ENCODE measurements at places on chromosomes 16 and 17. TPM values are rescaled to one million over a fixed set of nuclear protein-coding genes. Genes with fewer than 3 reads are reported as not detected.

- H3K27me3 ChIP-seq: no peaks in the 10 kb centered on the region
- DNase-seq: no peak
Measured at GRCh38 chr16:85331688-85332087, 219.4 kb upstream of the CIBAR2 start.

DNA sequence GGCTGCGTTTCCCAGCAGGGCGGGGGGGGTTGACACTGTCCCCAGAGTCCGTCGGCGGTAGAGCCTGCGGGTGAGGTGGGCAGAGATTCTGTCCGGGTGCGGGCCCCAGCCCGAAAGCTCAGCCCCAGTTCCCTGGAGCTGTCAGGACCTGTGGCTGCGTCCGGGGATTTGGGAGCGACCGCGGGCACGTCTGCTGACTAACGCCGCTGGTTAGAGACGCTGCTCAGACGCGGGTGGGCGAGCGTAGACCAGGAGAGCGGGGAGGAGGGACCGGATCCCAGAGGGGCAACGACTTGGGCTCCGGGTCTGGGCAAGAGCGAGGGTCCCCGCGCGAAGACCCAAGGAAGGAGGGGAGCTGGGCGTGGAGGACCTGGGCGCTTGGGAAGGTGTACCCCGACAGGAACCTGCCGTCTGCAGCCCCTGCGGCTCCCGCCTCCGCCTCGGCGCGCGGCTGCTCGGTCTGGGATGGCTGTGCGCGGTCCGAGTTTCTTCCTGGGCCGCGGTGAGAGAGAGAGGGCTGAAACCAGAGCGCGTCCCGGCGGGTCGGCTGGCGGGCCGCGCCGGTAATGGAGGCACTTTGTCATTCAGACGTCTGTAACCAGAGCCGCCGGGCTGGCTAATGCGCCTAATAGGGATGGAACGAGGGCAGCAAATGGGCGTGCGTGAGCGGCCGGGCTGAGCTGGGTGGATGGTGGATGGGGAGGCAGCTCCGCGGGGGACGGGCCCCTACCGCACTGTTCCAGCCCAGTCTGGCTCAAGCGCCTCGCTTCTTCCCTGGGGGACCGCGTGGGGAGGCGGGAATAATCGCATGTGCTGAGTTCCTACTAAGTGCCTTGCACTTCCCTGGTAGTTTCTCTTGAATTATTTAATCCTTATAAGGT lies 2.3 kb downstream of the NGFR start:
- DNase-seq: no peak
- H3K27ac ChIP-seq: no peak overlapping the region
- H3K36me3 ChIP-seq: no peaks in the 10 kb centered on the region
- peaks cover 36% of the 10 kb centered on the region for H3K4me1 ChIP-seq
- H3K27me3 ChIP-seq: peaks cover 29% of the 10 kb centered on the region
- H3K4me3 ChIP-seq: no peak overlapping the region

IGFALS gene
- total RNA-seq: 0.84 TPM

DNA sequence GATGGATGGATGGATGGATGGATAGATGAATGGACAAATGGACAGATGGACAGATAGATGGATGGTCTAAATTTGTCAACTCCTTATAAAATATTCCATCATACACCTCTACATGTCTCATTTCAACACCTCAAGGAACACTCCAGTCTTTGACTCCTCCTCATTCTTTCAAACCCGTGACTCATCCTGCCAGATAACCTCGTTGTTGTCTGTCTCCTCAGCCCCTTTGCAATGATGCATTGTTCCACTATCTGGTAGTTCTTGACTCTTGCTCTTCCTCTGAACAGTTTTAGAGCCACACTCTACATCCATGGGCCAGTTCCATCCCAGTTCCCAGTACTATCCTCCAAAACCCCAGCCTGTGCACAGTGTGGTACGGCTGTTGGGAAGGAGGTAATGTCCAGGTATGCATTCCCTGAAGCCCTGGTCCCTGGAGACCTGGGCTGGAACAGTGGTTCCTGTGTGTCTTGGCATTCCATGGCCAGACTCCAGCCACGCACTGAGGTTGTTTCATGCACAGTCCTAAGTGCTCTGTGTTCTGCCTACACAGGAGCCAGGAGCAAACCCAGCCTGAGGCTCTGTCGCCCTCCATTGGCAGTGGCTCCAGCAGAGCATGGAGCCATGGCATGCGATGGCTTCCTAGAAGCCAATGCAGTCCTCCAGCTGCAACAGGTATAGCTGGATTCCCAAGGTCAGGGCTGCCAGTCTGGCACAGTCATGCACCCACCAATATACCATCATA lies 105.7 kb downstream of the C17orf67 start:
- no peaks in the 10 kb centered on the region for H3K36me3 ChIP-seq
- no peaks in the 10 kb centered on the region for H3K27me3 ChIP-seq
- no peak overlapping the region for H3K27ac ChIP-seq
- no peak overlapping the region for H3K4me3 ChIP-seq

DNA sequence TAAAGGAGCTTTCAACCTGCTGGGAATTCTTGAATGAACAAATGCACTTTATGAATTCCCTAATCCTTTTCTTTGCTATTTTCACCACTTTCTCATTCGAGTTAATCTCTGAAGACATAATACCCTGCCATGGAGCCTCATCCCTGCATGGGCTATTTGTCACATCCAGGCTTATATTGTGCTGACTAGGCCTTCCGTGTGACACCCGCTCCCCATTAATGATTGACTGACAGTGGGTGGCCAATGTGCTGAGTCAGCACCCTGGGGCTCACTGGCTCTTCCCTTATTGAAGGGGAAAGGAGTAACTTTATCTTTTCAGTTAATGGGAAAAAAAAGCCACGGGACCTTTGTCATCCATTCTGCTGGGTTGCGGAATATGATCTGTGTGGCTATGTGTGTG lies 1024.8 kb upstream of the EEF2KMT start:
- no peak for DNase-seq
- no peaks in the 10 kb centered on the region for H3K4me1 ChIP-seq
- no peak overlapping the region for H3K27ac ChIP-seq
- H3K27me3 ChIP-seq: no peaks in the 10 kb centered on the region

ZNF629 gene
- total RNA-seq: 0.49 TPM

DNA sequence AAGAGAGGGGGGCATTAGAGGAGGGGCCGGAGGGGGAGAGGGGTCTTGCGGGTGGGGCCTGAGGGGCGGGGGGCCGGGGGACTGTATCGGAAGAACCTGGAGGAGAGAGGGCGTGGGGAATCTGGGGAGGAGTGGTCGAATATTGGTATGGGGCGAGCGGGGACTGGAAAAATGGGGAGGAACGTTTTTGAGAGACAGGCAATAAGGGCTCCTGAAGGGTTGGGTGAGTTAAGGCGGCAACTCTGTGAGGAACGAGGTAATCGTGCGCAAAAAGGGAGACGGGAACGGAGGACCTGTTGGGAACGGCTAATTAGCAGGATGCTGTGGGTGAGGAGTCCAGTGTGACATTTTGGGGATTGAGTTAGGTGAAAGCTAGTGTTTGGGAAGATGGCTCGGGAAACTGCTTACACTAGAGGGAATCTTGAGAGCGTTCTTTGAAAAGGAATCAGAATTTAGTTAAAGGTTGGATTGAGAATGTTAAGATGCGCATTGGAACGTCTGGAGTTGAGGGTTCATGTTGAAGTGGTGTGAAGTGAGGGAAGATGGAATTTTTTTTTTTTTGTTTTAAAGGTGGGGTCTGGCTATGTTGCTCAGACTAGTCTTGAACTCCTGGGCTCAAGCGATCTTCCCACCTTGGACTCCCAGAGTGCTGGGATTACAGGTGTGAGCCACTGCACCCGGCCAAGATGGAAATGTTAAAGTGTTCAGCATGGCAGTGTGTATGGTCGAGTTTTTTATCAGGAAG lies 662 bp downstream of the WIPF2 start:
- no peaks in the 10 kb centered on the region for H3K27me3 ChIP-seq
- H3K36me3 ChIP-seq: no peaks in the 10 kb centered on the region
- peak overlapping the region; percentile 99 for H3K27ac ChIP-seq

- no peak overlapping the region for H3K4me3 ChIP-seq
- H3K4me1 ChIP-seq: peaks cover 51% of the 10 kb centered on the region
- no peak overlapping the region for H3K27ac ChIP-seq
- no peaks in the 10 kb centered on the region for H3K36me3 ChIP-seq
- H3K27me3 ChIP-seq: no peaks in the 10 kb centered on the region
- no peak for DNase-seq
Measured at GRCh38 chr16:27374221-27374803, 27.7 kb upstream of the IL21R start.

HP gene
- total RNA-seq: not detected

DNA sequence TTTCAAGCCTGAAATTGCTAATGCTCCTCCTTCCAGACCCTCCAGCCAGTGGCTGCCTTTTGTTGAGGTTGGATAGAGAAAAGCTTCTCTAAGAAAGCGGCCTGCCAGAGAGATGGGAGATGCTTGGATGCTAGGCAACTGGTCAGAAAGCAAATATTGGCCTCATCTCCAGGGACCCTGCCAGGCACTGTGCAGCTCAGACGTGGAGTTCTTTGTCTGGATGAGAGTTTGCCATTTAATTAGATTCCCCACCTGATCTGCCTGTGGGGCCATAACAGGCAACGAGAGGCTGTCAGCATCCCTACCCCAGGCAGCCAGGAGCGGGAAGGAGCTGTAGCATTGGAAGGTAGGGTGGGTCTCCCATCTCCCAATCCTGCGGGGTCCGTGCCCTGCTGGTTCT lies 52.7 kb downstream of the ASIC2 start:
- H3K36me3 ChIP-seq: no peaks in the 10 kb centered on the region
- DNase-seq: no peak

NUBP1 gene
- total RNA-seq: 23.2 TPM

GRCh38 chr17:42929497-42929844 lies 28.9 kb downstream of the G6PC1 start:
- H3K4me3 ChIP-seq: no peak overlapping the region
- H3K27me3 ChIP-seq: peaks cover 1% of the 10 kb centered on the region
- no peaks in the 10 kb centered on the region for H3K4me1 ChIP-seq
- H3K36me3 ChIP-seq: no peaks in the 10 kb centered on the region
- H3K27ac ChIP-seq: no peak overlapping the region

DNA sequence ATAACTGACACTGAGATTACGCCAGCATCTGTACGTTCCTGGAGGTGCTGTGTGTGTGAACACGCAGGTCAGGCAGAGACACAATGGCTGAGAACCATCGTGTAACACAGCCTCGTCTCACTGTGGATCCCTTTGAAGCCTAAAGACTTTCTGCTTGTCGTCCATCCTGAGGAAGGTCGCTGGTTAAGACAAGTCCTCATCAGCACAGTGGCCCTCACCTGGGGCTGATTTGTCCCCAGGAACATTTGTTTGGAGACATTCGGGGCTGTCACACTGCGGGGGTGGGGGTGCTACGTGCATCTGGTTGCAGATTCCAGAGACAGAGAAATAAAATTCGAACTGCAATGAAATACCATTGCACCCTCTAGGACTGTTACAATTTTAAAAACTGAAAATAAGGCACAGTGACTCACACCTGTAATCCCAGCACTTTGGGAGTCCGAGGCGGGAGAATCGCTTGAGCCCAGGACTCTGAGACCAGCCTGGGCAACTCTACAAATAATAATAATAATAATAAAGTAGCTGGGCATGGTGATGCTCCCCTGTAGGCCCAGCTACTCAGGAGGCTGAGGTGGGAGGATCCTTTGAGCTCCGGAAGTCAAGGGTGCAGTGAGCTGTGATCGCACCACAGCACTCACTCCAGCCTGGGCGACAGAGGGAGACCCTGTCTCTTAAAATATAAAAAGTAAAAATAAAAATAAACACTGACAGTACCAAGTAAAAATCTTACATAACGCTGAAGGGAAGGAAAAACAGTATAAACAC lies 112.0 kb upstream of the METRNL start:
- no peak for DNase-seq
- no peaks in the 10 kb centered on the region for H3K36me3 ChIP-seq
- H3K4me3 ChIP-seq: no peak overlapping the region
- no peaks in the 10 kb centered on the region for H3K27me3 ChIP-seq
- no peaks in the 10 kb centered on the region for H3K4me1 ChIP-seq

Data from CD4-positive, CD25-positive, alpha-beta regulatory T cell (primary cell).